ENCODE measurements at places on chromosomes 5 and 9.

GRCh38 chr9:92850898-92851297 lies 26.9 kb downstream of the ZNF484 start:
- no peak for DNase-seq

DNA sequence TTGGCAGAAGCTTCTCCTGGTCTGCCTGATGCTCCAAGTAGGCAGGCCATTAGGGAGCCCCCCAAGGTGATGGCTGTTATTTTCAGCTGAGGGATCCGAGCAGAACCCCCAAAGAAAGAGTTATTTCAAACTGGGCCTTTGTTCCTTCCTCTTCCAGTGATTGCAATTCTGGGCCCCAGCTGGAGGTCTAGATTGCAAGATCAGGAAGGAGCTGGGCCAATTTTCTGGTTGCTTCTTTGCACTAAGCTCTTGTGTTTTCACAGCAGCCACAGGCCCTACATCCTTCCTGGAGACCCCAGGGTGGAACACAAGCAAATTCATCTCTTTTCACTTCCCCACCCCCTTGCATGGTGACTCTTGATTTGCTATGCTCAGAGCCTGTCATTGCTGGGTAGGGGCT lies 215.0 kb downstream of the SEMA6A start:
- DNase-seq: no peak

GRCh38 chr5:91361790-91362189 lies 21.3 kb downstream of the ARRDC3 start:
- DNase-seq: no peak

- DNase-seq: no peak
Observed at GRCh38 chr9:83153030-83153429, 90.1 kb upstream of the RASEF start.

DNA sequence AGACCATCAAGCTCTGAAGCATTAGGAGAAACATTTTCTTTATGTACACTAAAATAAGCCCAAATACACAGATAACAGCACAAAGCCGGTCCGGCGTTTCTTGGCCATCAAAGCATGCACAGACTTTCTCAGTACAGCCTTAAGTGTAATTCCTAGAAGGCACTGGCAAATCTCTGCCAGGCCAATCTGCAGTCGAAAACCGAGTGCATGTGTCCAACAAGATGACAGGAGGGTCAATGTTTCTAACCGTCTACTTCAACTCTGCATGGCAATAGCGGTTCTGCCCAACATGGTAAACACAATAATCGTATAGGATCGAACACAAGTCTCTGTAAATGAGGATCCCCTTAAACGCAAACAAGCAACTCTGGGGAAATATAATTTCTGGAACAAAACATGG lies 1.1 kb downstream of the ARL15 start:
- DNase-seq: no peak

GRCh38 chr5:180341595-180341994 lies 11.5 kb downstream of the GFPT2 start:
- no peak for DNase-seq

- peak; percentile 49 for DNase-seq
Observed at GRCh38 chr9:21994556-21995005, at the start of gene CDKN2B-AS1. Gene CDKN2B-AS1, plus strand, starts transcription at chr9:21994791.

GRCh38 chr5:134000091-134000511 lies 4.7 kb downstream of the VDAC1 start:
- no peak for DNase-seq

GRCh38 chr5:6302075-6302474 lies 76.3 kb downstream of the MED10 start:
- no peak for DNase-seq

DNA sequence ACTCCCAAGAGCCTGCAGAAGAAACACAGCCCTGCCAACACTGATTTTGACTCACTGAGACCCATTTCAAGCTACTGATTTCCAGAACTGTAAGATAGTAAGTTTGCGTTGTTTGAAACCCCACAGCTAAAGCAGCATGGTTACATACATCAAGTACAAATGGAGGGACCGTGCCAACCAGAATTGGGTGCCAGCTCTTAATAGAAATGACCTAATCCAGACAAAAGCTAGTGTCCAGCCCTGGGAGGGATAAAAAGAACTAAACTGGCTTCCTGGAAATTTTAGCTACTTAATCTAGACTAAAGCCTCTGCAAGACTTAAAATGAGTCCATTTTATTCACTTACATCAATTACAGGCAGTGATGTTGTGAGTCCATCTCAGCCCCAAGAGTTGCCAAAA lies 122.6 kb downstream of the ADAMTS12 start:
- DNase-seq: no peak

DNA sequence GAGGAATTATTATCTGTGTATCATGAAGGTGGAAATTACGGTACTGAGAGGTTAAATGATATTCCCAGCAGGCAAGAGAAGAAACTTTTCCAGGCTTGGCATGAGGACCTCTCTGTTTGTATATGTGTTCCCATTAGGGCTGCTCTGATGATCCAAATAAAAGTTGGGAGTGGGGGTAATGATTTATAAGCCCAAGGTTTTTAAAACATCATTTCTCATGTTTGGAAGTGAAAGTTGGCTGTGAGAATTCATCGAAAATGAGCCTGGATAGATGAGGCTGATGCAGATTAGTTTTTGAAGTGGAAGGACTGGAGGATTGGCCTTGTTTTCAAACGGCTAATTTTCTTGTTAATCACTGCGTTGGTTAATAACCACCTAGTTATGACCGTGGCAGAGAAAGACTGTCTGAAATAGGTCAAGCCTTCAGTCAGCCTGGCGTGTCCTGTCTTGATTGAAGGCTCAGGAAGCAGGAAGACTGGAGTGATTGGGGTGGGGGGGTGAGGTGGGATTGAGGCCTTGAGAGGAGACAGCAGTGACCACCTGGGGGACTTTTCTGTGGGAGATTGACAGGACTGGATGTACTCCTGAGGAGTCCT lies 391.0 kb upstream of the WWC1 start:
- no peak for DNase-seq

DNA sequence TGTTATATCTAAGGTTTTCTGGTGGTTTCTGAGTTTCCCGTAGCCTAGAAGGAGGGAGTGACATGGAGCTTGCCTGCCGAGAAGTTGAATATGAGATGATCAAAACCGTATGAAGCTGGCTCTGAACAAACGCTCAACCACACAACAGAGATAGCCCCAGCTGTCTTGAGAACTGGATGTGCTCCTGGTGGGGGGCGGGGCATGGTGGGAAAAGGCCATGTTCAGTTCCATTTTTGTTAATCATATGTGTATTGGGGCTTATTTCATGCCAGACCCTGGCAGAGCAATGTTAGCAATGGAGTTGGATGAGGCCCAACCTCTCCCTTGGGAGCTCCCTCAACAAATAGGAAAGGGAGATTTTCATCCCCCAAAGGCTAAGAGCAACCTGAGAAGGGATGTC lies 4.8 kb downstream of the CCL19 start:
- no peak for DNase-seq

DNA sequence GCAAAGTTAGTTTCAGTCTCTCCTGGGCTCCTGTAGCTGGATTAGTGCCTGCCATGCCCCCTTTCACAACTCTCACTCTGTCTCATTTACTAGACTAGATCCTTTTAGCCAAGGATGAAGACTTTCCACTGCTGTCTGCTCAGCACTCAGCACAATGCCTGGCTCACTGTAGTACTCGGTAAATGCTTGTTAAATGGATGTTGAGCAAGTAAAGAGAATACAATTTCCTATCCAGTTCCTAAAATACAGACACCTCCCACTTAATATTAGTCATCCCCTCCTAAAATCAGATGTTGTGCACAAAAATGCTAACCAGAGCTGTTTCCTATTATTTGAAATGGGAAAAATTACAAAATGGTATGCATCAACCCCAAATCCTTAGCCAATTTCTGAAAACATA lies 195.8 kb downstream of the SREK1 start:
- DNase-seq: peak; percentile 84

DNA sequence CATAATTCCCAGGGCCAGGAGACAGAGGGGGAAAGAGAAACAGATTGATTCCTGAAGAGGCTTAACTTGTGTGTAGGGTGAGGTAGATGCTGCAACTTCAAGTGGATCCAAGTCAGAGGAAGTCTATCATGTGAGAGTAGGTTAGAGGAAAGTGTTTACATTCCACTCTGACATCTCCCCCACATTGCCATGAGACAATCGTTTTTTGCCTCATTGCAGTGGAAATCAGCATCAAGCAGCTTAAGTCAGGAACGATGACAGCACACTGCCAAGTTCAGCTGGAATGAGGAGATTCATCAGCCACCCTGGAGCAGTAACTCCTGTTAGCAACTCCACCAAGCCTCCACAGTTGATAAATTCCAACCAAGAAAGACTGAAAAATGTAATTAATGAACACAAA lies 689.7 kb upstream of the MEF2C start:
- DNase-seq: no peak

DNA sequence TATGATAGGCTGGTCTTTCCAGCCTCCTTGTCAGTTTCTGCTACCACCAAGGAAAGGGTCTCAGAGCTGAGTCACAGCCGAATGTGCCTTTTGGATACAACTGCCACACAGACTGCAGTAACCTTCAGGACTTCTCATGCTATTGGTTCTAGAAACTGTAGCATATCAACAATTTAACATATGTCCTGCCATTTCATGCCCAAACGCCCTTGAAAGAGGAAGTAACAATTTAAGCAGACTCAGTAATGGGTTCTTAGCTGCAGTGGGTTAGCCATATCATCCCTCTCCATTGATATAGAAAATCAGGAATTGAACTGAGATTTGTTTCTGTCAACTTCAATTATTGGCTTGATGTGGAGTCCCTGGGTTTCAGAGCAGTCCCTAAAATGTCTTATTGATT lies 4.1 kb upstream of the CLK4 start:
- no peak for DNase-seq

GRCh38 chr5:8870959-8871355 lies 674.9 kb downstream of the SEMA5A start:
- DNase-seq: no peak

- no peak for DNase-seq
Observed at GRCh38 chr9:109640580-109641371, 139.2 kb upstream of the PALM2AKAP2 start.

DNA sequence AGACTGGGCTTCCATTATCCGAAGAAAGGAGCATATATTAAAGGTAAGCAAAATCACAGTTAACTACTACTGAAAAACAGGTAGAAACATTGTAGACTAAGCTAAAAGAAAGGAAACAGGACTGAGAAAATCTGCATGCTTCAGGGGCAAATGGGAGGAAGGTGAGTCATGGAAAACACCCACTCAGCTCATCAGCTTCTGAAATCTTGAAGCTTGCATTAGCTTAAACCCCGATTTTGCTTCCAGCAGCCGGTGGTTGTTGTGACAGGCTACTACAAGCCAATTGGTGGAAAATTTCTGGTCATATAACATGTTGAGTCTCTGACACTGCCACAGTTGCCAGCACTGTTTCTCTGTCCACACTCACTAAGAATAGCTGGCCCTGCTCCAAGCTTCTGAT lies 179.6 kb upstream of the PUM3 start:
- DNase-seq: peak; percentile 22

DNA sequence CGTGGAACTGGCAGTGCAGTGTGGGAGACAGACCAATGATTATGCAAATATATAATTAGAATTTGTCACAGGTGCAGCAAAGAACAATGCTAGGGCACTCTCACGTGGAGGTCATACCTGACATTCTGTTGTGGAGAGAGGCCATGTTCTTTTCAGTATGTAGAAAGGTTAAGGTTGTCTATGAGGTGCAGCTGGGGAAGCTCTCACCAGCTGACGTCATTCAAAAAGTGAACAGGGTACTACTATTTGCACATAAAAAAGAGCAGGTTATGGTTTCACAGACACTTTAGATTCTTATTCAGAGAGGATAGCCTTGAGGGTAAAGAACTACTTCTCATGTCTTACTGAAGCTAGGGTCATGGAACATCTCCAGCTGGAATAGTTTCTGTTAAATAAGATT lies 19.1 kb downstream of the SH3GL2 start:
- no peak for DNase-seq

DNA sequence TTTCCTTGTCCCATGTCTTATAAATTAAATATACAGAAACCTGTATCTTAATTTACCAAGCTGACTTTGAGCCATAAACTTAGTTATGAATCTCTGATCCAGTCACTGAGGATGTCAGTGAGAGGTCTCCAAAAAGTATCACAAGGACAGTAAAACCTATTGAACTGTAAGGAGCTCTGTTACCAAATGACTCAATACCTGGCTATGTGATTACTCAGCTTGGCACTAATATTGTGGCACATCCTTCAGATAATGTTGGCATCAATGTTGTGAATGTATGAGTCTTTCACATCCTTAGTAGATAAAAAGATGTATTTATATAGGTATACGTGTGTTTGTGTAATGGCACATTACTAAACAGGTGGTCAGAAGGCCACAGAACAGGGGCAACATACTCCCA lies 18.0 kb upstream of the CAPSL start:
- DNase-seq: no peak

DNA sequence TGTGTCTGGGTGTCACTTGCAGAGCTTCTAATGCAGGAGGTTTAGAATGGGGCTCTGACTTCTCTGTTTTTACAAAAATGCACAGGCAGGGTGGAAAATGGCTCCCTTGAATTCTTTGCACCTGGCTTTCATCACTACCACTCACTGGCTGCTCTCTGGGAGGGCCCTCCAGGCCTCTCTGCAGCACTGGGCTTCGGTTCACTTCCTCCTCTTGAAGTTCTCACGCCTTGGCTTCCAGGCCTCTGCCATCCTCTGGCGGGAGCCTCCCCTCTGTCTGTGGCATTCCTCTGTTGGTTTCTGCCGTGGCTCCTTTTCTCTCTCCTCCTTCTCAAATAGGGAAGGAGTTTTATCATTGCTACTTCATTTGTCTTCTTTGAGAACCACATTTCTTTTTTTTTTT lies 2.8 kb upstream of the PRLR start:
- no peak for DNase-seq

DNA sequence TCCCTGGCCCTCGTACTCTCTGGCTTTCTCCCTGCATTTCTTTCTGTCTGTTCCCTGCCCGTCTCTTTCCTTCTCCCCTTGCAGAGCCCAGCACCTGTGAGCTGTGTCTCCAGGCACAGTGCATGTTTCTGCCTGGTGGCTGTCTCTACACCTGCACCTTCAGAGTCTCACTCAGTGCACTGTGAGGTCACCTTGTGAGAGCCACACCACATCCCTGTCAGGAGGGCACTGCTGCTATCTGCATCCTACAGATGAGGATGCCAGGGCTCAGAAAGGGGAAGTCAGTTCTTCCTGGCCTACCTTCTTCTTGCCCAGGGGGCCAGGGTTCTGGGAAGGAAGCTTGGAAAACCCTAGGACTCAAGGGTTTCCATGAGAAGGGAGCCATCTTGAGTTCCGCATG lies 69.7 kb upstream of the NEURL1B start:
- DNase-seq: no peak

Data from inflammatory macrophage treated with lipopolysaccharide for 1 hour (primary cell).